ENCODE measurements at places on chromosomes 2 and 18.

DNA sequence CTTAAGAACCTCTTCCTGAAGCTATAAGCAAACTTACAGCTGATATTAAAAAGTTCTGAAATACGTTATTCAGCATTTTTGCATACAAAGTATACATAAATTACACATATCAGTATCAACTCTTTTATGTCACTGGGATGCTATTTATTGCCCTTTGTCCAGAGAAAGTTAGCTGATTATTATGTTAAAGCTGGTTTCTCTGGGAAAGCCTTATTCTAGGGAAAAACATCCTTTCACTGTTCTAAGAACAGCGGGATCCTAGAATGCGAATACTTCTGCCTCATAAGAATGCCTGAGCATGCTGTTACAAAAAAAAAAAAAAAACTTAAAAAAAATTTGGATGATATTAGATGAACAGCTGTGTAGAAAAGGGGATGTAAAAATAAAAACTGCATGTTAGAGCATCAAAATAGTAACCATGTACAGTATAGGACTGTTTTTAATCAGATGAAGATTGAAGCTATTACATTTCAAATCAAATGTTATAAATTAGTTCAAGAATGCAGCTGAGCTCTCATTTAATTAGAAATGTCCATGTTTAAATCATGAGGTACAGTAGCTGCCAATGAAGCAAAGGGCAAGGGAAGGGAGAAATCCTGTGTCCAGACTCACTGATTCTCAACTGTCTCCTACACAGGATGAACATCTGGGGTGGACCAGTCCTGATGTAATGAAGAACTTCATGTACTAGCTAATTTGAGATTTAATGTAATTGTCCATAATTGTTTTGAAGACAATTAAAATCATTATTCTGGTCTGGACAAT lies 8.2 kb downstream of the FTCDNL1 start:
- DNase-seq = no peak

- DNase-seq = no peak
These were observed 330.4 kb downstream of the LPIN1 start for GRCh38 chr2:12076810-12077209.

- DNase-seq = no peak
These were observed 124.5 kb downstream of the CCDC102B start for GRCh38 chr18:68922392-68922791.

GRCh38 chr18:31267823-31268481 lies 50.0 kb upstream of the DSG1 start:
- DNase-seq = no peak

GRCh38 chr2:219252570-219252899 lies 508 bp upstream of the TUBA4B start:
- DNase-seq = no peak

- no peak for DNase-seq
These were observed 13.8 kb upstream of the CCDC68 start for GRCh38 chr18:54973046-54973445.

GRCh38 chr18:22428672-22429071 lies 11.0 kb upstream of the CTAGE1 start:
- no peak for DNase-seq

GRCh38 chr2:240955306-240956170 lies 42.9 kb upstream of the SNED1 start:
- DNase-seq = no peak

DNA sequence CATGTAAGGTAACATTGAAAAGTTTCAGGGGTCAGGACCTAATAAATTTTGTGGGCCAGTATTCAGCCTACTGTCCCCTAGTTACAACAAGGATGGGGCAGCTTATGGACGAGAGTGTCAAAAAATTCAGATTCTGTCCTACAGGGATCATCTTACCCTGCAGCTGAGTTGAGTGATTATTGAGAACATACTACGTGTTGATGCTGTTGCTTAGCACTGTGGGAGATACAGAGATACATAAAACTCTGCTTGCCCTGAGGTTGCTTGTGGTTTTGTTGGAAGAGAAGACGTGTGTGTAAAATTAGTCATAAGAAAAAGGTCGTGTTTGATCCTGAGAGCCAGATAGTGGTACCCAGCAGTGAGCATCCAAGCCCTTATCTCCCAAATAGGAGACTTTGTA lies 253.2 kb downstream of the NEDD4L start:
- DNase-seq = no peak

DNA sequence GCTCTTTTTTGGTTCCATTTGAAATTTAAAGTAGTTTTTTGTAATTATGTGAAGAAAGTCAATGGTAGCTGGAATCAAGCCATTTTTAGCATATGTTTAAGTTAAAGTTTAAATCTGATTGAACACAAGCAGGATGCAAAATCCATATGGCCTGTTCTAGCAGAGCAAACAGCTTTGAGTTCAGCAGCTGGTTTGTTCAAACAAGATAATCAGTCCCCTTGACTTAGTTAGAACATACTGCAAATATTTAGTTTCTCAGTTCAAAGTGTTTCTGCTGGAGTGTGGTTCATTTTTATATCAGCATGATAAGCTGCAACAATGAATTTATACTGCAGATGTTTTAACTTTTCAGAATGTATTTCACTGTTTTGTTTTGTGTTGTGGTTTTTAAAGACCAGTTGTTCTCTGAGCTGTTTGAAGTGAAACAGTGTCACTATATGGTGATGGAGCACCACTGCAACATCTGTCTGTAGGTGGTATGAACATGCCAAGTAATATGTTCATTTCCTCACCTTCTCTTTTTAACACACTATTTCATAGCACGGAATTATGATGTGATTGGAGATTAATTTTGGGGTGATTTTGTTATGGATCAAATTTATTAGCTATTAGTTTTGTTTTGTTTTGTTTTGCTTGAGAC lies 125.3 kb downstream of the COL4A4 start:
- no peak for DNase-seq

- DNase-seq = no peak
These were observed 86.2 kb upstream of the GLS start for GRCh38 chr2:190794377-190794776.

GRCh38 chr18:34219651-34220050 lies 5.1 kb downstream of the NOL4 start:
- no peak for DNase-seq

DNA sequence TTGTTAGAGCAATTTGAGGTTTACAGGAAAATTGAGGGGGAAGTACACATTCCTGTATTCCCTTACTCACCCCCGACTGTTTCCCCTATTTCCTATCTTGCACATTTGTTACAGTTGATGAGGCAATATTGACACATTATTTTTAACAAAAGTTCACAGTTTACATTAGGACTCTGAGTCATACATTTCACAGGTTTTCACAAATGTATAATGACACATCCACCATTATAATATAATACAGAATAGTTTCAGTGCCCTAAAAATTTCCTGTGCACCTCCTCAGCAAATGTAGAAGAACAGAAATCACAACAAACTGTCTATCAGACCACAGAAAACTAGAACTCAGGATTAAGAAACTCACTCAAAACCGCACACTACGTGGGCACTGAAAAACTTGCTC lies 160.6 kb upstream of the RMP24 start:
- DNase-seq = no peak

- no peak for DNase-seq
These were observed 54.4 kb upstream of the LINC00305 start for GRCh38 chr18:64203295-64203694.

- no peak for DNase-seq
These were observed 32.5 kb downstream of the NPAS2 start for GRCh38 chr2:100852447-100852846.

DNA sequence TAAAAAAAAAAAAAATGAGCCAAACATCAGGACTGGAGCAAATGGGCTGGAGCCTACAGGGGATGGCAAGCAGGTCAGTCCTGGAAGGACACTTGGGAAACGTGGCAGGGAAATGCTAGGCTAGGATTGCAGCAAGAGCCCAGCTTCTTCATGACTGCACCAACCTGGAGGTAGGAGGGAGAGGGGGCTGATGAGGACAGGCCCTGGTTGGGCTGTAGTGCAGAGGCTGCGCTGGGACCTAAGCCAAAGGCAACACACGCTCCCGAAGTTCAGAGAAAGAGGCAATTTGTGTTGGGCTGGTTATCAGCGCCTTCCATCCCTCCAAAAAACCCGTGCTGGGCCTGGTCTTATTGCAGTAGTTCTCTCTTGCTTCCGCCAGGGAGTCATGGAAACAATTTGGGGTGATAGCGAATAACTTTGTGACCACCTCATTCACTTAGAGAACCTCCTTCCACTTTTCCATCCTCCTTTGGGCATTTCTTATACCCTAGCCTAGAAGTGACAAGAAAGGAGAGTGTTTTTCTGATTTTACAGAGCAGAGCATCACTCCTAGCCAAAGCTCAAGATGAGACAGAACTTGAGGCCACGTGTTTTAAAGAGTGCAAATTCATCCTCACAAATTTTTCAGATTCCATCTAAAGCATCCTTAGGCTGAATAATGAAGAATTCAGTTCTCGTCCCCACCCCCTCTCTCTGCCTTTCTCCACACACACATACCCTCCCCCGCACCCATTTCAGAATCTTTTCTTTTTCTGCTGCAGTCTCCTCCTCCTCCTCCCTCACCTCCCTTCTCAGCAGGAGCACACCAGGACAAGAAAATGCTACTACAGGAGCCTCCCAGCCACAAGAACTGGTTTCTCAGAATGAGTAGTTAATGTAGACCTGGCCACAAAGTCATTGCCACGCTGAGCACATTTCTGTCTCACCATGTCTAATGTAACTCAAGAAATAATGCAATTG lies 82.5 kb upstream of the STPG4 start:
- peak; percentile 84 for DNase-seq

DNA sequence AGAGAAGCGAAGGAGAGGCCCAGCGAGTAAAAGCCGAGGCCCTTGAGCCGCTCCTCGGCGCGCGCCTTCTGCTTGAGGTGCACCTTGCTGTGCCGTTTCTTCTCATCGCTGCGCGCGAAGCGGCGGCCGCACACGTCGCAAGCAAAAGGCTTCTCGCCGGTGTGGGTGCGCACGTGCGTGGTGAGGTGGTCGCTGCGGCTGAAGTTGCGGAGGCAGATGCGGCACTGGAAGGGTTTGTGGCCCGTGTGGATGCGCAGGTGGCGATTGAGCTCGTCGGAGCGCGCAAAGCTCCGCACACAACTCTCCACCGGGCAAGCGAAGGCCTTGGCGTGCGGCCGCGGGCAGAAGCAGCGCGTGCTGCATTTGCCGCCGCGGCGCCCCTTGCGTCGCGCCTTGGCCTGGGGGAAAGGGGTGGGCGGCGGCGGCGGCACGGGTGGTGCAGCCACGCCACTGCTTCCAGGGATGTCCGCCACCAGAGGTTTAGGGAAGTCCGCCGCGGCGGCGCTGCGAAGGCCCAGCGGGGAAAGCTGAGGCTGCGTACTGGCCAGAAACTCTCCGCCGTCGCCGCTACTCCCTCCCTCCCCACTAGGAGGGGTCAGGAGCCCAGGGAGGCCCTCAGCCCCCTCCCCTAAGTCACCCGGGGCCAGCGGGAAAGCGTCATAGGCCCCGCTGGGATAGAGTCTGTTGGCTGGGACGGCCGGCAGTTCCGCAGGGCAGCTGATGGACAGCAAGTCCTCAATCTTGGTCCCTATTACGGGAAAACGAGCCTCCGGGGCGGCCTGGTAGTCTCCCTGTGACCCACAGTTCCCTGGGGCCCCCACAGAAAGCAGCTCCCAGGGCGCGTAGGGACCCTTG lies 1.7 kb downstream of the EGR4 start:
- no peak for DNase-seq

GRCh38 chr2:176398243-176399073 lies 129.2 kb downstream of the MTX2 start:
- DNase-seq = no peak

GRCh38 chr18:49819823-49820671 lies 6.7 kb upstream of the ACAA2 start:
- peak; percentile 58 for DNase-seq

DNA sequence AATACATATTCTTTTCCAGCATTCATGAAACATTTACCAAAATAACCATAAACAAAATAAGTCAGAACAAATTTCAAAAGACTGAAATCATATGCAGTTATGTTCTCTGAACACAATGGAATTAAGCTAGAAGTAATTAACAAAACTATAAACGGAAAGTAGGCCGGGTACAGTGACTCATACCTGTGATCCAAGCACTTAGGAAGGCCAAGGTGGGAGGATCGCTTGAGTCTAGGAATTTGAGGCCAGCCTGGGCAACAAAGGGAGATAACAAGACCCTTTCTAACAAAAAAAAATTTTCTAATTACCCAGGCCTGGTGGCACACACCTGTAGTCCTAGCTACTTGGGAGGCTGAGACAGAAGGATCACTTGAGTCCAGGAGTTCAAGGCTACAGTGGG lies 14.9 kb downstream of the ATAD2B start:
- no peak for DNase-seq

- DNase-seq = peak; percentile 80
These were observed 61.4 kb upstream of the RTN4 start for GRCh38 chr2:55111570-55112228.

GRCh38 chr2:212330263-212330662 lies 208.3 kb downstream of the ERBB4 start:
- no peak for DNase-seq

DNA sequence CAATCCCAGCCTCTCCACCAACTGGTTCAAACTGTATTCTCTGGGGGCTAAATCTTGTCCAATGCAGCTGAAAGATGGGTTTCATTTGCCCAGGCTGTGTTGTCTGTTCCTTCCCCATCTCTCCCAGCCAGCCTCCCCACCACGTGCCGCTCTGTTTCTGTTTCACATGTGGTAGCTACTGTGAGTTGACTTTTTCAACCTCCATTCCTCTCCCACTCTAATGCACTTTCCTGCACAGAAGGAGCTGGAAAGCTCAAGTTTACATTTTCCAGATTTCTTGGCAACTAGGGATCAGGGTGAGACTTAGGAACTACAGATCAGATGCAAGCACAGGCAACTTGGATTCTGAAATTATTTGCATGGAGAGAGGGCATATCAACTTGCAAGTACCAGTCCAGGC lies 19.0 kb upstream of the NPAS2 start:
- DNase-seq = no peak

GRCh38 chr2:15546297-15547098 lies 14.6 kb downstream of the NBAS start:
- DNase-seq = peak; percentile 36

DNA sequence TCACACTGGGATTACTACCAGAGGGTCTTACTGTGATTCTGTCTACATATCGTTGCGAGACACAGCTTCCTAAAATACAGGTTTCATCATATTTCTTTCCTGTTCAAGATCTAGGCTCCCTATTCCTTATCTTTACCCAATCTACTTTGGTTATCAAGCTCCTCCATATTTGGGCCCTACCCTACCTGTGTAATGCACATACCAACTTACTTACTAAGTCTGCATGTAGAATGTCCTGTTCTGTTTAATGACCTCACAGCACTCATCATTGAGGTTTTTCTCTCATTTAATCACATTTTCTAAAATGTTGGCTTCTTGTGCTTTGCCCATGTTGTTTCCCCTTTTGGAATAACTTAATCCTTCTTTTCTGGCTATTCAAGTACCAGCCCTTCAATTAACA lies 551.1 kb downstream of the ZEB2 start:
- DNase-seq = no peak

DNA sequence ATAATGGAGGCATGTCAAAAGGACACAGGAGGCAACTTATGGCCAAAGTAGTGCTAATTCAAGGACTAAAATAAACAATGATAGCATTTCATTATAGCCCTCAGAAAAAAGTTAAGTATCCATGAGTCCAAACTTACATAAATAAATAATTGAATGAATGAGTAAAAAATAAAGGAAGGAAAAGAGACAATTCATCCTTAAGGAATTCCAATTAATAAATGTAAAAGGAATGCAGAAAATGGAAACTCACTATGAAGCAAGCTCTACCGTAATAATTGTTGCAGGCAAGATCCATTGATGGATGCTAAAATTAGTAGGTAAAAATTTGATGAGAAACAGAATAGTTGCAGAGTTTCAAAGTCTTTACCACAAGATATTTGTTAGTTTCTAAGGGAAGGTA lies 88.2 kb upstream of the RAPGEF4 start:
- DNase-seq = no peak

Measured in hematopoietic multipotent progenitor cell treated with erythropoietin and hydrocortisone succinate and interleukin-3 and kit ligand, for 8 days (in vitro differentiated cells).